T-helper 17 cell (primary cell): ENCODE measurements at places on chromosomes 7 and 10. TPM values are rescaled to one million over a fixed set of nuclear protein-coding genes. Genes with fewer than 3 reads are reported as not detected.

GRCh38 chr10:50538555-50539398, 85.0 kb downstream of the SGMS1 start:
- no peaks in the 10 kb centered on the region for H3K36me3 ChIP-seq
- no peak for DNase-seq
- no peak overlapping the region for H3K27ac ChIP-seq
- H3K4me1 ChIP-seq: peaks cover 35% of the 10 kb centered on the region

DNA sequence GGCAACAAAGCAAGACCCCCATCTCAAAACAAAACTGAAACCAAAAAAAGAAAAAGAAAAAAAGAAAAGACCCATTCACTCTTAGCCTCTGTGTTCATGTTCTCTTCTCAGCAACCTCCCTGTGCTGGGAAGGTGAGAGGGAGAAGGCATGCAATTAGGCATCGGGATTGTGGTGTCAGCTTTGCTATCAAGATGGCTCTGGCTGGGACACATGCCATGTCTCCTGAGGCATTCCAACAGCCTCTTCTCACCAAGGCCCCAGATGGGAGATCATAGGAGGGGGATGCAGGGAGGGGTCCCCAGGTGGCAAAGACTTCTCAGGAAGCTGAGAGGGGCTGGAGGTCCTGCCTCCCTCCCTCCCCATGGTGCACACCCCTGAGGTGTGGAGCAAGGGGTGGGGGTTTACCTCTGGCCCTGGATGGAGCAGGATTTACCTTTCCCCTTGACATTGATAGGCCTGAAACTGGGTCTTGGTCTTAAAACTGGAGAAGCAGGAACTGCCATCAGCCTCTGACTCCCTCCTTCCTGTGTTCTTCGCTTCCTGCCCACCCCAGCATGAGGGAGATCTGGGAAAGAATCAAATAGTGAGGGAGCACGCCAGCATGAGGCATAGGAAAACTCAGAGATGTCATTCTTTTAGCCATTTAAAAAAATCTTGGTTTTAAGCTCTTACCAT, 96.2 kb upstream of the DUSP5 start:
- no peak overlapping the region for H3K4me3 ChIP-seq
- no peak for DNase-seq
- peaks cover 5% of the 10 kb centered on the region for H3K27me3 ChIP-seq
- H3K36me3 ChIP-seq: no peaks in the 10 kb centered on the region

- no peaks in the 10 kb centered on the region for H3K36me3 ChIP-seq
- H3K27me3 ChIP-seq: peaks cover 26% of the 10 kb centered on the region
- no peak for DNase-seq
- no peak overlapping the region for H3K4me3 ChIP-seq
- H3K27ac ChIP-seq: no peak overlapping the region
These were observed 38.1 kb upstream of the AGBL3 start for GRCh38 chr7:134948246-134948645.

The MMRN2 gene
- total RNA-seq: 1.6 TPM

GRCh38 chr7:9680713-9681112, 1247.3 kb downstream of the NXPH1 start:
- H3K36me3 ChIP-seq: no peaks in the 10 kb centered on the region
- H3K27ac ChIP-seq: no peak overlapping the region
- no peaks in the 10 kb centered on the region for H3K27me3 ChIP-seq
- H3K4me3 ChIP-seq: no peak overlapping the region
- H3K4me1 ChIP-seq: no peaks in the 10 kb centered on the region

- H3K36me3 ChIP-seq: no peaks in the 10 kb centered on the region
- H3K4me1 ChIP-seq: no peaks in the 10 kb centered on the region
- H3K27me3 ChIP-seq: peaks cover 35% of the 10 kb centered on the region
- no peak for DNase-seq
- no peak overlapping the region for H3K4me3 ChIP-seq
These were observed 6.8 kb upstream of the GPR15LG start for GRCh38 chr10:84166620-84167288.

DNA sequence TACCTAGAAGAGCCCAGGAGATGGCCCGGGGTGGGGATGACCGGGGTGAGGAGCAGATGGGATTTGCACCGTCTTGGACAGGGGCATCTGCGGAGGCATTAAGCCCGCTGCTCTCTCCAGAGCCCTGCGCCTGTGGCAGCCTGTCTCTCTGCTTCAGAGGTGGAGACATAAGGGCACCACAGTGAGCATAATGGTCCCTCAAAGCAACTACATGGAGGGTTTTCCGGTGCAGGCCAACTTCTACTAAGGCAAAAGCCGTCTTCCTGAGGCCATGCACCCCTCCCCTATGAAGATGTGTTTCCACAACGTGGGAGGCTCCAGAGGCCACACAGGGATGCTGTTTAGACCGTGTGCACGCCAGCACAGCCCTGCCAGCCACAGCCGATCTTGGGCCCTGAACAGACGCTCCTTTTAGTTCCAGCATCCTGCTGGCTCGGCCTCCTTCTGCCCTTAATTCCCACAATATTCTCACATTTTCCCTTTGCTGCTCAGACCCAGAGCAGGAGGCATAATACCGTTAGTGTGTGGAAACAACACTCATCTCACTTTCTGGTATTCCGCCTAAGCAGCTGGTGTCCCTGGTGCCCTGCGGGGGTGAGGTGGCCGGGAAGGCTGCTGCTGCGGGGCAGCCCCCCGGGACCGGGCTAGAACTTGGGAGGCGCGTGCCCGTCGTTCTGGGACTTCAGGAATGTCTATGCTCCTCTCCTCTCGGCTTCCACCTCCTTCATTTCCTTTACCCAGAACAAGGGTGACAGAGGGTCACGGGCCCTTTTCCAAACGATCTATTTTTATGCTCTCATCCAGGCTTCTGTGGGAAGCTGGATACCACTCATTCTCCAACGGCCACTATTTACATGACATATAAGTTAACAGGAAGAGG, 266.9 kb downstream of the TNS3 start:
- H3K27ac ChIP-seq: no peak overlapping the region
- H3K4me3 ChIP-seq: no peak overlapping the region
- no peak for DNase-seq
- no peaks in the 10 kb centered on the region for H3K27me3 ChIP-seq
- peaks cover 2% of the 10 kb centered on the region for H3K36me3 ChIP-seq

The GATAD1 gene
- 16.3 TPM for total RNA-seq

- H3K4me1 ChIP-seq: no peaks in the 10 kb centered on the region
- no peak overlapping the region for H3K4me3 ChIP-seq
- DNase-seq: no peak
- no peak overlapping the region for H3K27ac ChIP-seq
- no peaks in the 10 kb centered on the region for H3K27me3 ChIP-seq
These were observed 409.0 kb upstream of the NRP1 start for GRCh38 chr10:33743429-33743857.

GRCh38 chr7:74511345-74511744, 57.6 kb downstream of the GTF2IRD1 start:
- H3K36me3 ChIP-seq: no peaks in the 10 kb centered on the region
- no peaks in the 10 kb centered on the region for H3K4me1 ChIP-seq
- DNase-seq: no peak
- no peak overlapping the region for H3K27ac ChIP-seq

- H3K36me3 ChIP-seq: no peaks in the 10 kb centered on the region
- no peak overlapping the region for H3K27ac ChIP-seq
- no peak overlapping the region for H3K4me3 ChIP-seq
These were observed 53.1 kb upstream of the CXCL12 start for GRCh38 chr10:44437840-44438511.

GRCh38 chr10:14530465-14530864, 199.7 kb upstream of the FRMD4A start:
- H3K4me3 ChIP-seq: peak overlapping the region; percentile 31
- H3K27ac ChIP-seq: peak overlapping the region; percentile 92
- H3K4me1 ChIP-seq: peaks cover 81% of the 10 kb centered on the region
- no peak for DNase-seq
- no peaks in the 10 kb centered on the region for H3K27me3 ChIP-seq

- no peaks in the 10 kb centered on the region for H3K36me3 ChIP-seq
- no peak overlapping the region for H3K27ac ChIP-seq
- no peak for DNase-seq
- H3K4me3 ChIP-seq: no peak overlapping the region
- no peaks in the 10 kb centered on the region for H3K4me1 ChIP-seq
These were observed 502.6 kb upstream of the AUTS2 start for GRCh38 chr7:69095649-69096048.

The HABP2 gene
- total RNA-seq: not detected

- H3K27ac ChIP-seq: no peak overlapping the region
- peaks cover 4% of the 10 kb centered on the region for H3K36me3 ChIP-seq
- H3K27me3 ChIP-seq: peaks cover 40% of the 10 kb centered on the region
These were observed 17.7 kb downstream of the NPY start for GRCh38 chr7:24301703-24302102.

The AKR1D1 gene
- not detected for total RNA-seq

The ASIC3 gene
- 6.7 TPM for total RNA-seq

GRCh38 chr7:2707481-2707880, 19.5 kb downstream of the AMZ1 start:
- DNase-seq: no peak
- H3K27me3 ChIP-seq: no peaks in the 10 kb centered on the region
- H3K4me1 ChIP-seq: peaks cover 18% of the 10 kb centered on the region
- no peak overlapping the region for H3K4me3 ChIP-seq

DNA sequence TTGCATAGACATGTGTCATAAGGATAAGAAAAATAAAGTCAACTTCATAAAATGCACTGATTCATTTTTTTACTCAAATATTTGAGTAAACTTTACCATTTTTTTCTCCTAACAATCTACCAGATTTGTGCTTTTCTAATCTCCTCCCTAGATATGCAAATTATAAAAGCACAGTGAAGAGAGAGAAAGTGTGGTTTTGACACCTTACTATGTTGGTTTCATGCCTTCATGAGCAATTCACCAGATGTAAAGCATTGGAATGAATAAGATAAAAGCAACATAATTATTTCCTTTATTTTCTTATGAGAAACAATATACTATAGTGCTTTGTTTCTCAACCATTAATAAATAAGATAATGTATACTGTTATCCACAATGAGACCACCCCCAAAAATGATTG, 432.5 kb upstream of the PCDH15 start:
- H3K4me1 ChIP-seq: no peaks in the 10 kb centered on the region
- H3K27ac ChIP-seq: no peak overlapping the region
- H3K36me3 ChIP-seq: no peaks in the 10 kb centered on the region
- no peak for DNase-seq
- no peak overlapping the region for H3K4me3 ChIP-seq

DNA sequence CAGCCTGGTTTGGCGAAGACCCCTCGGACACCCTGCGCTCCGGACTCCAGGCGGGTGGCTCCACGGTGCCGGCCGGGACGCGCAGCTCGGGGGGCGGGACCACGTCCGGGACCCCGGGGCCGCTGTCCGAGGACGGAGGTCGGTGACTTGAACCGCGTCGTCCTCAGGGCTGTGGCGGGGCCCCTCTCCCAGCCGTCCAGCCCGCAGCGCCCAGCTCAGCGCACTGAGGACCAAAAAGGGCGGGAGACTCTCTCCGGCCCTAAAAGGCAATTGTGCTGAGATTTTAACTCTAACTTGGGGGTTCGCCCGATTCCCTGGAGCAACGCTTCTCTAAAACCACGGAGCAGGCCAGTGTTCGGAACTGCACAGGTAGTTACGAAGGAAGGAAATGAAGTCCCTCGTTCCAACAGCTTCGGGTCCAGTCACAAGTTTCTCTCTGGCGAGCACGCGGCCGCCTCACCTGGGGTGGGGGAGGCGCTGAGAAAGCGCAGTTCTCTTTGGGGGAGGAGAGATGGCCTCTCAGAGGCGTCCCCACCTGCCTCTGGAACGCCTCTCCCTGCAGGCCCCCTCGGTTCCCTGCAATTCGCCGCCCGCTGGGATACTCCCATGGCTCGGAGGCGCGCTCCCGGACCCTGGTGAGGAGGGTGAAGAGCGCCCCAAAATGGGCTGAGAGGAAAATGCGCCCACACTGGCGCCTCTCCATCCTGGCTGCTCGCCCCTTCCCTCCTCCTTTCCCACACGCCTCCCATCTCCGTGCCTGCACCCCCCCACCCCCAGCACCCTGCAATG, 352.7 kb downstream of the DNAJB6 start:
- DNase-seq: no peak
- H3K27me3 ChIP-seq: peaks cover 34% of the 10 kb centered on the region
- H3K36me3 ChIP-seq: no peaks in the 10 kb centered on the region

The BTAF1 gene
- 68.9 TPM for total RNA-seq

DNA sequence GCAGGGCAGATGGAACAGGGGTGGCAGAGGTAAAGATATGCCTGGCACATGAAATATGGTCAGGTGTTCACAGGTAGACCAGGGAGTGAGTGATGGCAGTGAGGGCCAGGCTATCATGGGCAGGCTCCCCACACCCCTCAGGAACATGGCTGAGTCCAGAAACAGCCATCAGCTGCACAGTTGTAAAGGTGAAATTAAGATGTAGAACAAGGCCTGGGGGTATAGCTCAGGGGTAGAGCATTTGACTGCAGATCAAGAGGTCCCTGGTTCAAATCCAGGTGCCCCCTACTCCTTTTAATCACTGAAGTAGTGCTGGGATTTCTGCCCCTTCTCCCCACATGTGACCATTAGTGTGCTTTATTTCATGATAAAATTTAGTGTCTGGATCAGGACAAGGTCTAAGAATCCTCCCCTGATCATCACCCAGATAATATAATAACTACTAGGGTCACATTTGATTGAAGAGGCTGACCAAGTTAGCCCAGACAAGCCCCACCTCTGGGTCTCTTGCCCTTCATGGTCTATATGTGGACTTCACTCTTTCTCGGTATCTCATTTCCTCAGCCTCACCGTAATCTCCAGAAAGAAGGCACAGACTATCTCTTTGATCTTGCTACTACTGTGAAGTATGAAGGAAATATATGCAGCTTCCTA, 69.0 kb downstream of the ZNF783 start:
- H3K4me1 ChIP-seq: peaks cover 5% of the 10 kb centered on the region
- H3K27ac ChIP-seq: no peak overlapping the region
- H3K4me3 ChIP-seq: no peak overlapping the region
- H3K27me3 ChIP-seq: peaks cover 35% of the 10 kb centered on the region
- no peak for DNase-seq
- H3K36me3 ChIP-seq: peaks cover 2% of the 10 kb centered on the region

- H3K27me3 ChIP-seq: peaks cover 56% of the 10 kb centered on the region
- no peak overlapping the region for H3K27ac ChIP-seq
- no peaks in the 10 kb centered on the region for H3K4me1 ChIP-seq
- DNase-seq: no peak
- H3K4me3 ChIP-seq: no peak overlapping the region
- H3K36me3 ChIP-seq: peaks cover 4% of the 10 kb centered on the region
These were observed 137.7 kb downstream of the FAM204A start for GRCh38 chr10:118204292-118204943.

- H3K4me1 ChIP-seq: peaks cover 36% of the 10 kb centered on the region
- peak overlapping the region; percentile 95 for H3K27ac ChIP-seq
- H3K4me3 ChIP-seq: peak overlapping the region; percentile 98
- H3K27me3 ChIP-seq: no peaks in the 10 kb centered on the region
These were observed 49.4 kb downstream of the CPEB3 start for GRCh38 chr10:92241501-92241900.

The MCM10 gene
- 0.47 TPM for total RNA-seq

DNA sequence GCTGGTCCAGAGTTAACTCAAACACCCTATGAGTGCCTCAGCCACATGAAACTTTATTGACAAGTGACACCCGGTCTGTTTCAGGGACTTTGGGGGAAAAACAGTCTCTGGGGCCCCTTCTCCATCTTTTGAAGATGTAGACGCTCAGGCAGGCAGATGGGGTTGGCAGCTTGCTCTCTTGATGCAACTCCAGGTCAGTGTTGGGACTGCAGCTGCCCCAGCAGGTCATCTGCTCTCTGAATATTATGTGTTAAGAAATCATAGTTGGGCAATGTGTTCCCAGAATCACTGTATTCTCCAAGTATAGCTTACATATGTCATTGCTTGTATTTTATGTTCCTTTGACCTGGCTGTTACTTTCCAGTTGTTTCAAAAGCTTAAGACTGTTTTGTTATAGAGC, 544.9 kb upstream of the MGMT start:
- no peaks in the 10 kb centered on the region for H3K36me3 ChIP-seq
- H3K27me3 ChIP-seq: no peaks in the 10 kb centered on the region
- H3K27ac ChIP-seq: no peak overlapping the region
- H3K4me1 ChIP-seq: no peaks in the 10 kb centered on the region
- DNase-seq: no peak

The ACSM6 gene
- not detected for total RNA-seq
